ENCODE measurements at places on chromosomes 4 and X.
A peak's percentile ranks its signal among the peaks of the same experiment; 100 is the strongest.

DNA sequence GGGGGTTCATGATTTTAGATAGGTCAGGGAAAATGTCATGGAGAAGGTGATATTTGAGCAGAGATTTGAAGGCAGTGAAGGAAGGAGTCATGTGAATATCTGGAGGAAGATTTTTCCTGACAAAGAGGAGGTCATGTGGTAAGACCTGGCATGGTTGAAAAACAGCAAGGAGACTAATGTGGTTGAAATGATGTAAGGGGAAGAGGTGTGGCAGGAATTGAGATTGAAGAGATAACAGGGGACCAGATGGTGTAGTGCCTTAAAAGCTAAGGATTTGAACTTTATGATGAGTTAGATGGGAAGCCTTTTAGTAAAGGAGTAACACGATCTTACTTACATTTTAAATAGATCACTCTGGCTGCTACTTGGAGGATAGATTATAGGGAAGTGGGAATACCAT is 210.9 kb downstream of the RTL9 start:
- DNase-seq: no peak

GRCh38 chrX:130728208-130728607 is 174.8 kb downstream of the ENOX2 start:
- no peak for DNase-seq

DNA sequence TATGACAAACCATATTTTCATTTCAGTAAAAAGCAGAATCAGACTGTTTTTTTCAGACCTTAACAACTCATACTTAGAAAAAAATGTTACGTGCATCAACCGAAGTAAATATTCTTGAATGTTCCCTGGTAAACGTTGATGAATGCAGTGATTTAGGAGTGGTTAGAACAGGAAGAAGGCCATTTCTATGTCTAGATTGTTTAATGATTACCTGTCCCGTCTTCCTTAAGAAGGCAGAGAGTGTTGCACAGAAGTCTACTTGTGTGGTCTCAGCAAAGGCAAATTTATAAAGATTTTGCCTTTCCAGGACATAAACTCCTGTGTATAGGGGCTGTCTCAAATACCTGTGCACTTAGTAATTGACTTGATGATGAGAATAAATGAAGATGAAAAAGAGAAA is 134.5 kb downstream of the MGST2 start:
- no peak for DNase-seq

GRCh38 chr4:1983846-1984405 is 24.8 kb downstream of the NELFA start:
- no peak for DNase-seq

GRCh38 chr4:100504086-100504874 is 13.5 kb downstream of the EMCN start:
- no peak for DNase-seq

DNA sequence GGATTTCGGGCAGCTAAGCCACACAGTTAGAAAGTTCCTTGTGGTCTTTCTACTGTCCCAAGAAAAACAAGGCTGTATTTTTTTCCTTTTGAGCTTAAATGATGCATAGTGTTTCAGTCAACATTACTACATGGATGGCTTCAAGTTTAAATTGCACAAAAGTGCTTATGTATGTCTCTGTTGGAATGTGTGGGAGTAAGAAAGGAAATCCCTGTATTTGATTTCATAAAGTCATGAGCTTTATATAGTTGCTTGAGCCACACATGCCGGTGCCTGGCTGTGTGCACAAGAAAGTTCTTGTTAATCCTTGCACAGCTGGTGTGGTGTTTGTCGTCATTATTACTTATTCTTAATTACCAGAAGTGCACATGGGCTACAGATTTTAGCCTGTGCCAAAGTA is 262.2 kb downstream of the ARHGAP10 start:
- DNase-seq: no peak

DNA sequence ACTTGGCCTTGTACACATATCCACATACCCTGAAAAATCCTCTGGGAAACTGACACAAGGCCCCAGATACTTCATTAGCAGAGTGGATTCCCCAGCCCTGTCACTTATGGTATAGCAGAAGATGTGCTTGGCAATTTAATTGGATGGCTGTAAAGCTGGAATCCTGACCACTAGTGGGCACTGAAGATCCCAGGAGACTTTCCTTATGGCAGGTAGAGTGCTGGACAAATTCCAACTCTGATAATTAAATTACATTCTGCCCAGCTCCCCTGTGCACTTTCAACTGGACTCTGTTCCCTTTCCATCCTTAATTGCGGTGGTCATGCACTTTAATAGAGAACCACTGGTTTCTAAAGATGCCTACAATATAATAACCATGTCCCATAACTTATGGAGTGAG is 119.8 kb downstream of the DCK start:
- no peak for DNase-seq

GRCh38 chrX:22686138-22686541 is 313.6 kb upstream of the DDX53 start:
- DNase-seq: no peak

- DNase-seq: peak; percentile 6
Measured at GRCh38 chr4:85147481-85148076, 181.1 kb upstream of the WDFY3 start.

DNA sequence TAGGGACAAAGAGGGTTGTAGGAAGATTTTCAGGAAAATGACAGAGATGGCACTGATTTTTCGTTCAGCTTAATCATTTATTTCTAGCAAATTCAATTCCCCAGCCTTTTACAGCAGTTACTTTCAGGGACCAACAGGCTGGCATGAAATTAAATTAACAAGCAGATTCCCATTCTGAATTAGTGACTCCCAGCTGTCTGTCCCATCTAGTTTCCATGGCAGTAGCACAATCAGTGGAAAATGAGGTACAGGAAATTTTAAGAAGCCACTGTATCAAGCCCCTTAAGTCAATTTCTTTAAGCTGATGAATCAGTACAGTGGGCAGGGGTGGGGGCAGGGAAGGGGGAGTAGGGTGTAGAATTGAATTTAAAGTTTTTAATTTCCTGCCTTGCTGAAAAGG is 121.1 kb upstream of the TEX13C start:
- no peak for DNase-seq

GRCh38 chr4:12943069-12943468 is 541.1 kb downstream of the RAB28 start:
- no peak for DNase-seq
